Midbrain (tissue), 1 donor: ENCODE measurements at places on chromosomes 2 and 18.

- no peak for DNase-seq
These were observed 56.8 kb upstream of the RASGRP3 start for GRCh38 chr2:33419581-33420200.

- DNase-seq: no peak
These were observed 35.3 kb downstream of the TMEM237 start for GRCh38 chr2:201608021-201608420.

- DNase-seq: no peak
These were observed 13.0 kb downstream of the VPS4B start for GRCh38 chr18:63409301-63409700.

GRCh38 chr2:222769446-222769845 is 91.4 kb upstream of the ACSL3 start:
- DNase-seq: no peak

DNA sequence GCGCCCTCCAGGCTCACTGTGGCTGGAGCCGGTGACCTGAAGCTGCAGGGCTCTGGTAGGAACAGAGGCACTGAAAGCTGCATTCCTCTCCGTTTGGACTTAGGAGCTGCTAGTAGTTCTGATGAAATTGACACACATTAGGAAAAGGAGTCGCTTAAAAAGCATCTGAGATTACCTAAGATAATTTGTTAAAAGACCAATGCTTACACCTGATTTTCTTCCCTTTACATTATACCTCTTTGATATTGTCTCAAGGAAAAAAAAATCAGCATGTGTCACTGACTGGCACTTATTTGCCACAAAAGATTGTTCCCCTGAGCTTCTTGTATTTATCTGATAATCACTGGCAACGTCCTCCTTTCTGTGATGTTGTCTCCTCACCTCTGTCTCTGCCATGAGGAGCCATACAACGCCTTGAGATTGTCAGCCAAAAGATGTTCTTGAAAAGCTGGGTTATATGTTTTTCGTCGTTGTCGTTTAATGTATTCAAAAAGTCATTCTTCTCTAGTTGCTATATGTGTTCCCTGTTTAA is 618 bp upstream of the CHN1 start:
- DNase-seq: no peak

DNA sequence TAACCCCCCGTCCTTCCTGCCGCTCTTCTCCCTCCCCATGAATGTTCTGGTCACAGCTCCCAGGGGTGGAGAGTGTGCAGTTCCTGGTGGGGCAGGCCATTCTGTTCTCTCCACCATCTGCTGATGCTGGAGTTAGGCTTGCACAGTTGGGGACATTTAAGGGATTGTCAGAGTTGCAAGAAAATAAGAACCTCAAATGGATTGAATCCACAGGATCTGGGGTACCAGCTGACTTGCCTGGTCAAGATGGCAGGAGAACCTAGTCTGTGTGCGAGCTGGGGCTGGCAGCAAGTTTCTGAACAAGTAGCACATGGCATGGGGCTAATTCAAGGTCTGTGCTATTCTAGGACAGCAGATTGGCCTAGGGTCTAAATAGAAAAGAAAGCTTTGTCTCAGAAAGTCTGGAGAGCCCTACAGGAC is 60.8 kb upstream of the TXNDC2 start:
- DNase-seq: no peak

- no peak for DNase-seq
These were observed 242.7 kb downstream of the LRRTM1 start for GRCh38 chr2:80061881-80062280.

- DNase-seq: no peak
These were observed 134.7 kb upstream of the MGAT5 start for GRCh38 chr2:134119117-134119712.

GRCh38 chr2:236047886-236048540 is 120.2 kb downstream of the GBX2 start:
- no peak for DNase-seq

DNA sequence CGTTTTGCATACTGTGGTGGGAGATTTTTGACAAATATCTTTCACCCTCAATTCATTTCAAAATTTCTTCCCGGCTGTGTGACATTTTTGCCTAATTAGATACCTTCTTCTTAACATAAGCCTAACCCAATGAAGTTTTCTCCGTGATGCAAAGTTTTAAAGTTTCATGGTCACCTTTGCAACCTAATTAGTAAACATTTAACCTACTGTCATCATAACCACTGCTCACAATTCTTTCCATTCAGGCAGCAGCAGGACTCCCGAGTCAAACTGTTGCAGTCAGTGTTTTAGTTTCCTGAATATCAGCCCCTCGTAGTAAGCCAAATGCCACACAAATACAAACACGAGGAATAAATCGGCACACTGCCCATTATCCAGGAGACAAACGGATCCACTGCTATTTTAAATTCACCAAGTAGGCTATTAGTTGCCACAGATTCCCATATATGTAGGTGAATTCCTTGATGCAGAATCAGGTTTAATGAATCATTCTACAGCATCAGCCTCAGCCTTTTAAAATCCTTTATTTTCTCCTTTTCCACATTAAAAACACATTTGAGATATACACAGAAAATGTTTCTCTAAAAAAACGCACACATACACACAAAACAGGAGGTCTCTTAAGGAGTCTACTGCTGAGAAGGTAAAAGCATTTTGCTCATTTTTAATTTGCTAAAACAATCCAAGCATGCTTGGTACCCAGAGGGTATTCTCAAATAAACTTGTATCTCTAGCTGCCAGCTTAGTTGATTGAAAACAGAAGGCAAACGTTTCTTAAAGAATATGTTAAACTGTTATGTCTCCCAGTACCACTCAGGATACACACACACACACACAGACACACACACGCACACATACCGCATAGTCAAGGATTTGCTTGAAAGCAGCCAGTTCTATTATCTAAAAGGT is 106.5 kb upstream of the KCTD1 start:
- peak; percentile 65 for DNase-seq

DNA sequence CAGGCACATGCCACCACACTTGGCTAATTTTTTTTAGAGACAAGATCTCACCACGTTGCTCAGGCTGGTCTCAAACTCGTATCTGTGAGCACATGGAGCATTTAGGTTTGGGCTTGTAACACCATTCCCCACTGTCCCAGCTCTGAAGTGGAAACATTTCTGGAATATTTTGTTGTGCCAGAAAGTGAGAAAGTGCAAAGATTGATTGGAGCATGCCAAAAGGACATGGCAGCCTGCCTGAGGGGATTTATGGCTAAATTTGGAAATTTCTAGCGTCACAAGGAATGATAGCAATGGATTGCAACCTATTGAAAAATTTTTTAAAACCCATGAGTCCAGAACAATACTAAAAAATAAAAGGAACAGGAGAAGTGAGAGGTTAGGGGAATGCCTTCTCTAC is 136.8 kb downstream of the ESCO1 start:
- no peak for DNase-seq

DNA sequence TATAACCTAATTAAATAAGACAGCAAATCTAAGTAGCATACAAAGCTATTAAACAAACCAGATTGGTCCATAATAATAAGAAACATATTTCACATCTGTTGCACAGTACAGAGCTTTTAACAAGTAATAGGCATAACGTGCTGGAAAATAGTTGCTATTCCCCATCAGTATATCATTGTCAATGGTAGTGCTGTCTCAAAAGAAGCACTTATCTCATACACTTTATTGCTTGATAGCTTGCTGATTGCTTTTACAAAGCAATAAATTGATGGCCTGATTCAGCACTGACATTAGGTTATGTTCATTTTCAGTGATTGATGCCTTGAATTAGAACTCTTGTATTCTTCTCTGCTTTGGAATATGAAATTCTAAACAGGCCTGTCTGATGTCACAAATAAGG is 641.7 kb downstream of the CBLN2 start:
- no peak for DNase-seq

GRCh38 chr2:15675456-15676195 is 84.0 kb downstream of the DDX1 start:
- no peak for DNase-seq

DNA sequence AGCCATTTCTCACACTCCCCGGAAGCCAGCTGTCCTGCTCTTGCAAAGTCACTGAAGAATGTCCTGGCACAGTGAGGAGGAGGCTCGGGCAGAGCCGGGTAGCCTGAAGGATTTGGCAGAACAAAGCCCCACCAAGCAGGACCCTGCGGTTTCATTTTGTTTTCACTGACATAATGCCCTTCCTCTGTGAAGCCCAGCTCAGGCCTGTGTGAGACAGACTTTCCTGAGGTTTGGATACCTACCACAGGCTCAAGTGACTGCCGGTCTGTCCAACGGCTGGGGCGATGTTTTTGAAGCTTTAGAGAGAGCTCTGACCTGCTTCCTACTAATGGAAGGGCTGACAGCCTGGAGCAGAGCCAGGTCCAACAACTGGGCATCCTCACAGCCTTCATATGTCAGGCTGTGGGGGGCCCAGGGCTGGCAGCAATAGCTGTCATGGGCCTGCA is 99.8 kb upstream of the FZD7 start:
- DNase-seq: peak; percentile 5

DNA sequence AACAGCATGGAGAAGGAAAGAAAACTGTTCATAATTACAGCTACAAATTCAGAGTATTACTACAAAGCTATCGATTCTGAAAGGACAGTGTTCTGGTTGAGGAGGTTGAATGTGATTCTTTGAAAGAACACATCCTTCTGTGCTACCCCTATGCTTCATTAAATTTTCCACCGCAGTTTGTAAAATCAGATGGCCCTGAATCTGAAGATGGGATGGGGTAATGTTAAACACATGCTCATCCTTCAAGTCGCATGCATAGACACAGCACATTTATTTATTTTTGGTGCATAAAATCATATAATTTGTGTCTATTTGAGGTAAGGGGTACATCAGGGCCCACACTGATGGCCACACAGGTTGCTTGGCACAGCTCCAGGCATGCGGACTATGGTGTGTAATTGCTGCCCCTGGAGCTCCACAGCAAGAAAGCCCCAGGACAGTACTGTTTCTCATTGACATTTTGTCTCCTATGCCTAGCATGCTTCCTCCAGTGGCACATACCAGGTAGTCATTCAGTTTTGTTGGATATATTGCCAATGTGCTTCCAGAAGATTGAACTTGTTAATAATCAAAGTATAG is 238.8 kb upstream of the TANK start:
- no peak for DNase-seq

DNA sequence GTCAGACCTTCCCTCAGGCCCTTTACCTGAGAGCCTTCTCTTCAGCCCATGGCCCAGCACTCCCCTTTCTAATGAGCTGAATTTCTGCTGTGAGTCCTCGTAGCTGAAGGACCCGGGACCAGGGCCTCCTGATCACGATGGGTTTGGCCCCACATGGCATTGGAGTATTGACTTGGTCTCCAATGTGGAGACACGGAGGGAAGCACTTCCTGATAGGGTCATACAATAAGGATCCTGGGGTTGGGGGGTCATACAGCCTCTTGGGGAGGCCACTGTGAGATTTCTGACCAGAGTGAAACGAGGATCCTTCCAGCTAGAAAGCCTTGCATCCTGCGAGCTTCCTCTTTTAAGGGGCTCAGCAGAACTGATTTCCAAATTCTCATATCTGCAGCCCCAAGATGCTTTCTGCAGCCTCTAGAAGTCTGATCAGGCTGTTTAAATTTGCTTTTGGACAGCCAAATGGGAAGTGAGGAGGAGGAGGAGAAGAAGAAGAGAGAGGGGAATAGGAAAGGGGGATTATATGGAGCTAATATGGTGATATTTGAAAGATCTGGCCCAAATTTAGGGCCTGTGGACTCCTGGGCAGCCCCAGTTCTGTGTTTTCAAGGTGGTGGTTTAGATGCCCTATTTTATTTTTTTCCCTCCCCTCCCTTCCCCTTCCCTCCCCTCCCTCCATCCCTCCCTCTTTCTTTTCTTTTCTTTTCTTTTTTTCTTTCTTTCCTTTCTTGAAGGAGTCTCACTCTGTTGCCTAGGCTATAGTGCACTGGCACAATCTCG is 38.9 kb downstream of the RHOB start:
- no peak for DNase-seq

- no peak for DNase-seq
These were observed 125.5 kb upstream of the EPC2 start for GRCh38 chr2:148519013-148519412.

DNA sequence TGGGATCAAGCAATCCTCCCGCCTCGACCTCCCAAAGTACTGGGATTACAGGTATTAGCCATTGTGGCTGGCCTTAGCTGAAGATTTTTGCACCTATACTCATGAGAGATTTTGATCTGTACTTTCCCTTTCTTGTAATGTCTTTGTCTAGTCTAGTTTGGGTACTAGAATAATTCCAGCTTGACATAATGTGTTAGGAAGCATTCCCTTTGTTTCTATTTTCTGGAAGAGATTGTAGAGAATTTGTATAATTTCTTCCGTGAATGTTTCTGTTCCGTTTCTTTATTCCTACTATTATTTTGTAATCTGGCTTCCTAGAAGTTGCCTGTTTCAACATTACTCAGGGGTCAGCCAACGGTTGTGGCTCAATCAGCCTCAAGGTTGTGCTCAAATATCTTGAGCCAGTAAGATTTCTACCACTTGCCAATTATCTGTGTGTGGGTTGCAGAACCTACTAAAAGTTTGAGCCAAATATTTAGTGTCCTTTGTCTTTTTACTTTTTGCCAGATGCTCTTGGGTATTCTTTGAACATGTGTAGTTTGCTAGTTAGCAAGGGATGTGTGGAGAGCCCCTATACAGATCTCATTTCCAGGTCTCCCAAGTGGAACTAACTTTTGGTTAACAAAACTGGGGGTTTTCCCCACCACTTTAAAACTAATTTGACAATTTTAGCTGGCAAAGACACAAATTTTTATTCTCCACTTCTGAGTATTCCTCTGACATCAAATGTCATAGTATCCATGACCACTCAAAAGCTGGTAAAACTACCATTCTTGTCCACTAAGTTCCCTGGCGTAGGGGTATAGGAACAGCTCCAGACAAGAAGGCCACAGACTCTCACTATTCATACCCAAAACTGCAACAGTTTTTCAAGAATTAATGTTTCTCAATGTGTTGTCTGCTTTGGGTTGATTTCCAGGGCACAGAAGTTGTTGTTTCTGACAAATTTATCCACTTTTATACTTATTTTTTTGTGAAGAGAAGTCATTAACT is 42.8 kb upstream of the BAZ2B start:
- no peak for DNase-seq
